Non-pigmented ciliary epithelial cell (primary cell): ENCODE measurements at places on chromosomes 16 and 17.

DNA sequence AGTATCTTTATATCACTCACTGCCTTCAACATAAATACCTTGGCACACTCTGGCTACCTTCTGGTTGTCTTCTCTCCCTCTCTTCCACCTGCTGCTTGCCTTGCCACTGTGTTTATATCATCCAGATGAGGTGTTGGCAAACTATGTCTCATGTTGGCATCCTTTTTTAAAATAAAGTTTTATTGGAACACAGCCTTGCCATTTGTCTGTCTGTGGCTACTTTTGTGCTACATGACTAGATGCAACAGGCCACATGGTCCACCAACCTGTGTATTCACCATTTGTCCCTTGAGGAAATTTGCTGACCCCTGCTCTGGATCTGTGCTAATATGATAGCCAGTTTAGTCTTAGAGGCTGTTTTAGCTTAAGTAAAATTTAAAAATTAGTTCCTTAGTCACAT is 36.8 kb downstream of the NSRP1 start:
- DNase-seq, result no peak

GRCh38 chr17:66654106-66654740 is 180.7 kb upstream of the CACNG5 start:
- DNase-seq, result no peak

DNA sequence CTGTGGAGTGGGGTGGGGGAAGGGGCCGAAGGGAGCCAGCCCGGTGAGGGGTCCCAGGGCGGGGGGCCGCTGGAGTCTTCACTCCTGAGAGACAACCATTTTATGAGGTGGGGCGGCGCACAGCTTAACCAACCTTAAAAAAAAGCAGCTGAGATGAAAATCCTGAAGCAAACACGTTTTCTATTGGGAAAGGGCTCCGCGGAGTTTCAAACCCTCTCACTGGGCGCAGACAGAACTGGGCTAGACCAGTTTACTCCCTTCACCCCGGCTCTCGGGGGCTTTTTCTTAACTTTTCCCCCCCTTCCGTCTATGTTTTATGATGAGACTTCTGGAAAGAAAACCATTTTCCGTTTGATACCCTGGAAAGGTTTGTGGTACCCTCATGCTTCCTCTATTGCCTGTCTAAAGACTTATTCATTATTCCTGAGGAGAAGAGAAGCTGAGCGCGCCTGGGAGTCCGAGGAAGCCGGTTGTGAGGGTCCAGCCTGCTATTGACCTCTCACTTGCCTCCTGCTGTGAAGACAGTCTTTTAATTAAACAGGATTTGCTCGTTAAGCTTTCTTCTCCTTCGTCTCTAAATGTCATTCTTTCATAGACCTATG is 482 bp upstream of the SSH2 start:
- no peak for DNase-seq

DNA sequence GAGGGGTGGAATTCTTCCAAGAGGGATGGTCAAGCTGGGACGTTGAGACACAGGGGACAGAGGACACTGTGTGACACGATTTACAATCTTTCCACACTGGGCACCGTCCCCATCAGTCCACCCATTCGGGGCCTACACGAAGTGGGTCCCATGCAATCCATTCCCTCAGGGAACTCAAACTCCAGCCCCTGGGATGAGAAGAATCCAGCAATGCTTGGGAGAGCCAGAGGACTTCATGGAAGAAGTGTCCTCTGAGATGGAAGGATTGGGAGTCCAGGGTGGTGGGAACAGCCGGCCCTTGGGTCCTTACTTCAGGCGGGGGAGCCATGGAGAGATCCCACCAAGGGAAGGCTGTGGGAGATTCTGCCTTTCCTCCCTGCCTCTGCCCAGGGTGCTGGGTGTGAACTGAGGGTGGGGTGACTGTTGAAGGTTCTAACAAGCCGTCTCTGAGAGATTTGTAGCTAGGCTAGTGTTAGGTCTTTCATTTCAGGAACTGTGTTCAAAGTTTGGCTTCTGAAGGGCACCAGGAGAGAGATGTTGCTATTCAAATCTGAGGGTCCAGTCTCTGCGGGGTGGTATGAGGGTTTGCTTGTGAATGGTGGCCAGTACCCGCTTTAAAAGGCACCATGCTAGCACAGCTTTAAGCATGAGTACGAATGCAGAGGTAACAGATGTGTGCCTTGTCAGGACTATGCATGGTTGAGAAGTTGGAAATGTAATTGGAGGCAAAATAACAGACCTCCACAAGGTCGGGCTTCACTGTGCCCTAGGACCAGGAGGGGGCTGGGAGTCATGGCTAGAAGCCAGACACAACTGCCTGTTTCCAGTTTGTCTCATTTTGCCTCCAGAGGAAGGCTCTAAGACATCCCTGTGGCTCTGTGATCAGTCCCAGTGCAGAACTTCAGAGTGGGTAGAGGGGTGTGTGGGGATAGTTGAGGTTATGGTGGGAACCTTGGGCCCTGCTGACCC is 1.9 kb downstream of the ATP1B2 start:
- DNase-seq, result no peak
